Effector memory CD4-positive, alpha-beta T cell (primary cell): ENCODE measurements at places on chromosomes 2 and 18.

- DNase-seq, result no peak
Observed at GRCh38 chr18:47166294-47166693, 9.9 kb downstream of the IER3IP1 start.

DNA sequence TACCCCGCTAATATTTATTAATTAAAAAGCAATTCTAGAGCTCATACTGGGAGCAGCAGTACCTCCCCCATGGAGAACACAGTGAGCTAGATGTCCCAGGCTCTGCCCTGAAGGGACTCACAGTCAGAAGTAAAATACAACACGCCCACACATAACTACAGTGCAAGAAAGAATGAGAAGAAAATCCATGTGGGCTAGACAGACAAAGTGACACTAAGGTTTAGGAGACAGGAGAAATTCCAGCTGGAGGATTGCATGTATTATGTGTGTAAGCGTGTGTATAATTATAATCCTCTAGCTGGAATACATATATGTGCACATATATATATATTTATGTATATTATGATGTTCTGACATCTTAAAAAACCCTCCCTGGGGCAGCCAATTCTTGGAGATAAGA is 15.7 kb downstream of the SOWAHC start:
- DNase-seq, result no peak

- no peak for DNase-seq
Observed at GRCh38 chr2:104289651-104290565, 564.0 kb upstream of the POU3F3 start.

DNA sequence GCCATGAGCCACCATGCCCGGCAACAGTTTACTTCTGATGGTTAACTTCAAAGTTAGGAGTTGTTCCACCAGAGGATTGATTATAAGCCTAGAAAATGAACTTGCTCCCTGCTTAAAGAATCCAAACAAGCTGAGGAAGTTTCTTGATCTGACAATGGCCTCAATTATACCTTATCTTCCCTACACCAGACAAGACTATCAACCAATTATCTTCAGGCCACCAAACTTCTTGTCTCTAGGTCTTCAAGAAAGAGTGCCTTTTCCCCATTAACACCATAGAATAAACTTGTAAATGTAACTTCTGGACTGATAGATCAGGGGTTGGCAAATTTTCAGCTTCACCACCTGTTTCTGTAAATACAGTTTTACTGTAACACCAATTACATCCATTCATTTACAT is 15.0 kb downstream of the ZC3H8 start:
- DNase-seq, result no peak

- DNase-seq, result no peak
Observed at GRCh38 chr2:112343827-112344585, 68.6 kb downstream of the ZC3H6 start.

GRCh38 chr2:106010818-106011355 is 183.2 kb downstream of the UXS1 start:
- DNase-seq, result no peak
